ENCODE measurements at places on chromosomes 5 and 9.

- H3K27ac ChIP-seq: no peak overlapping the region
- no peak for DNase-seq
- H3K36me3 ChIP-seq: no peaks in the 10 kb centered on the region
- no peaks in the 10 kb centered on the region for H3K4me1 ChIP-seq
- no peaks in the 10 kb centered on the region for H3K27me3 ChIP-seq
These were observed 35.1 kb downstream of the NDST1 start for GRCh38 chr5:150542933-150543445.

GRCh38 chr5:37247036-37247435 lies 2.1 kb downstream of the CPLANE1 start:
- no peak overlapping the region for H3K27ac ChIP-seq
- peak overlapping the region; percentile 36 for H3K4me3 ChIP-seq
- H3K4me1 ChIP-seq: peaks cover 9% of the 10 kb centered on the region
- peaks cover 4% of the 10 kb centered on the region for H3K36me3 ChIP-seq

DNA sequence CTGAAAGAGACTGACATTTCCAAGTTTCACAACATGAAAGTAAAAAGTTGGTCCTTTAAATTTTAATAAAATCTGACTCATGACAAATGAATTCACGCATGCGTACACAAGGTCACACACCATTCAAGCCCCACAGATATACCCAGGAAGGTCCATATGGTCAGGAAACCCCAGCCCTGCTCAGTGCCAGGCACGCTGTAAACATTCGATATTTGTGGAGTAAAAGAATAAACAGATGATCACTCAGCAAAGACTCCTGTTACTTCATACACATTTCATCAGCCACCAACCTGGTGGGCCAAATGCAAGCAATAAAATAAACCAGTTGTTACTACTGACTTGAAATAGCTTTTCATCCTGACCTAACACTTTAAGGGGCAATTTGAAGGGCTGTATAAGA lies 158.0 kb upstream of the RETREG1 start:
- H3K36me3 ChIP-seq: no peaks in the 10 kb centered on the region
- no peak overlapping the region for H3K4me3 ChIP-seq
- H3K4me1 ChIP-seq: no peaks in the 10 kb centered on the region
- no peak overlapping the region for H3K27ac ChIP-seq
- no peak for DNase-seq
- no peaks in the 10 kb centered on the region for H3K27me3 ChIP-seq

DNA sequence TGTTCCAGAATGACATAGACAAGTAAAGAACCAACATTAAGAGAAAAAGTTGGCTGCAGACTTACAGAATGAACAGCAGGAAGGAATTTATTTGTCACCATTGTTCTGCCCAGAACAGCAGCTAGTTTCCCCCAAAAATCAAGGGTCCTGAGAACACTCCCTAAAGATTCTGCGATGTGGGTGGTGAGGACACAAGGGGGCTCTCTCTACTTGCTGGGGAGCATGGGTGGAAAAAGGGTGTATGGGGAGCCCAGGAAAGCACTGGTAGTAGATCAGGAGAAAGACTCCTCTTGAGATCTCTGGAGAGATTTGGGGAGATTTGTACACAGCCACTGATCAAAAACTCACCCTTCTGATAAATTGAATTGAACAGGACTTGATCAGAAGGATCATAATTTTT lies 316.5 kb downstream of the KCTD16 start:
- no peak for DNase-seq
- H3K36me3 ChIP-seq: no peaks in the 10 kb centered on the region
- H3K27me3 ChIP-seq: no peaks in the 10 kb centered on the region
- H3K4me3 ChIP-seq: no peak overlapping the region
- no peak overlapping the region for H3K27ac ChIP-seq

DNA sequence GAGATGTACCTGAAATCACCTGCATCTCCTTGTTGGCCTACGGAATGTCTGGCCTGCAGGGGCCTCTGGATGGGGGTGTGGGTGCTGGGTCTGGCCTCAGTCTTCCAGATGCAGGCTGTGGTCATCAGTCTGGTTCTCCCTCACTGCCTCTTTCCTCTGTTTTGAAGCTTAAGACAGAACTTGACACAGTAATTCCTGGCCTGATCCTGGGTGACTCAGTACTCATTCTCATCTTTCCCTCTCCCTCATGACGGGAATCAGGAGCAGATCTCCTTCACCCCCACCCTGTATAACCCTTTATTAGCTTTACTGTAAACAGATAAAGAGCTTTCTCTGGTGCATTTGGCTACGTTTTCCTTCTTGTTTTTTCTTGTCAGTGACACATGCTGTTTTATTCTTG lies 89.3 kb upstream of the ADAMTS16 start:
- H3K27me3 ChIP-seq: no peaks in the 10 kb centered on the region
- no peaks in the 10 kb centered on the region for H3K36me3 ChIP-seq
- no peak overlapping the region for H3K4me3 ChIP-seq
- no peak overlapping the region for H3K27ac ChIP-seq

DNA sequence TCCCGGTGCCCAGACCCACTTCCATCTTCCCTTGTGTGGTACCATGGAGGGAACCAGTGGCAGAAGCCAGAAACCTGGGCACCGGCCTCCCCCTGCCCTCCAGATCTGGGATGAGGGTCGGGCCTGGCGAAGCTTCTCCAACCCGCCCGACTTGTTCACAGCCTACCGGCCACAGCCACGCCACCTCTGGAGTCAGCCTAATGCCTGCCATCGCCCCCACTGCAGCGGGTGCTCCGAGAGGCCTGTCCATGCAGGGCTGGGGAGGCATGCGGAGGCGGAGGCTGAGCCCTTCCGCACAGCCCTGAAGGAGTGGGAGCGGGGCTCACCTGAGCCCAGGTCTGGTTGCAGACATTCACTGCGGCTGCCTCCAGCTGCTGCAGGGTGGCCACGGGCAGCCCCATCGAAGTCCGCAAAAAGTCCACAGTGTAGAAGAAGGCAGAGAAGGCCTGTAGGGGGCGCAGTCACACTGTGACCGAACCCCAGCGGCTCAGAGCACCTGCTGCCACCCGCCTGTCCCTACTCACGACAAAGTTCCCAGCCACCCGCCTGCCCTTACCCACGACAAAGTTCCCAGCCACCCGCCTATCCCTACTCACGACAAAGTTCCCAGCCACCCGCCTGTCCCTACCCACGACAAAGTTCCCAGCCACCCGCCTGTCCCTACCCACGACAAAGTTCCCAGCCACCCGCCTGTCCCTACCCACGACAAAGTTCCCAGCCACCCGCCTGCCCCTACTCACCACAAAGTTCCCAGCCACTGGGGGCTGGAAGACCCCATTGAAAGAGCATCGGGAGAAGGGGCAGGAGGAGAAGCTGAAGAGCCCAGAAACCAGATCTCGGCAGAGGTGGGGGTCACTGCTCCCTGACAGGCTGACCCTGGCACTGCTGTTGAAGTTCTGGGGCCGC lies 3.8 kb upstream of the NPDC1 start:
- H3K36me3 ChIP-seq: no peaks in the 10 kb centered on the region
- no peak overlapping the region for H3K4me3 ChIP-seq
- DNase-seq: peak; percentile 74
- H3K27ac ChIP-seq: no peak overlapping the region
- peaks cover 4% of the 10 kb centered on the region for H3K4me1 ChIP-seq
- H3K27me3 ChIP-seq: peaks cover 39% of the 10 kb centered on the region

All from activated CD8-positive, alpha-beta T cell treated with anti-CD3 and anti-CD28 coated beads, Interleukin-2, amount 10 ng/mL, durations not matched to agents 7 days and 5 days (primary cell).